ENCODE measurements at places on chromosomes 4 and X.

GRCh38 chr4:100960232-100960631 lies 387.1 kb downstream of the PPP3CA start:
- no peak for DNase-seq

DNA sequence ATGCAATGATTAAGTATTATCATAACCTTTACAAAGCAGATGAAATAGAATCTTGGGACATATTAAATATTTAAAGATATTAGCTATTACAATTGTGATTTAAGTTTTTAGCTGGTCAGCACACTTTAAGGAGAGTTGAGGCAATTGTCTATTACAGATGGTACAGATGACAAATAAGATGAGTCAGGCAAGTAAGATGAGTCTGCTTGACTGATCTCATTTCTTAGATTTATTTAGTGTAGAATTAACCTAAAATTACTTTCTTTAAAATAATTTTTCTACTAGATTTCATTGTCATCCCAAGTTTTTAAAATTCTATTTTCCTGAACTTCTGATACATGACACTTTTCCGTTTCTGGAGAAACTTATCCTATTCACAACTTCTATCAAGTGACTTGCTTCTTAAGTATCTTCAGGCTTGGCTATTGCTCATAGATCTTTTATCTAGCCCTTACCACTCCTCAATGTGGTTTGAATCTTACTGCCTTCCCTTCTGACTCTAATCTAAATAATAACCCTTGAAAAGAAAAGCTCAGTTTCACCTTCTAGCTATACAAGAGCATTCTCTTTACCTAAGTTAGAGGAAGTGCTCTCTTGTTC lies 32.9 kb downstream of the CXCL1 start:
- no peak for DNase-seq

- no peak for DNase-seq
Measured at GRCh38 chr4:130985371-130985770, 1889.4 kb downstream of the C4orf33 start.

- DNase-seq, result no peak
Measured at GRCh38 chr4:115453416-115453815, 340.0 kb upstream of the NDST4 start.

DNA sequence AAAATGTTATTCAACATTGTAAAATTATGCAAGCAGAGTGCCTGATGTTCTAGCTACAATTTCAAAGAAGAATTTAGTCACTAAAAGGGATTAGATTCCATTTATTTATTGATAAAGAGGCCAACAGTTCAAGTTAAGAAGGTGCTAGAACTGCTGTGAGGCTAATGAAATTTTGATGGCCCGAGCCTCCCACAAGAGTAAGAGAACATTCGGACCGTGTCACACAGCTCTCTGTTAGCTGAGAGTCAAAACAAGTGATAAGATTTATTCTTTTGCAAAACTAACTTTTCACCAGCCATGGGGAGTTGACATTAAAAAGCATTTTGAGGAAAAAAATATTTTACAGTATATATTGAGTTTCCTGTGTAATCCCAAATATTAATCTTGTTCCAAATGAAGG lies 106.8 kb downstream of the TENM3 start:
- DNase-seq, result no peak
